ENCODE measurements at places on chromosomes 4 and X.

GRCh38 chr4:55730280-55730931 is 89.2 kb upstream of the EXOC1L start:
- DNase-seq, result no peak

GRCh38 chrX:22041907-22042530 is 9.9 kb downstream of the PHEX start:
- DNase-seq, result no peak

DNA sequence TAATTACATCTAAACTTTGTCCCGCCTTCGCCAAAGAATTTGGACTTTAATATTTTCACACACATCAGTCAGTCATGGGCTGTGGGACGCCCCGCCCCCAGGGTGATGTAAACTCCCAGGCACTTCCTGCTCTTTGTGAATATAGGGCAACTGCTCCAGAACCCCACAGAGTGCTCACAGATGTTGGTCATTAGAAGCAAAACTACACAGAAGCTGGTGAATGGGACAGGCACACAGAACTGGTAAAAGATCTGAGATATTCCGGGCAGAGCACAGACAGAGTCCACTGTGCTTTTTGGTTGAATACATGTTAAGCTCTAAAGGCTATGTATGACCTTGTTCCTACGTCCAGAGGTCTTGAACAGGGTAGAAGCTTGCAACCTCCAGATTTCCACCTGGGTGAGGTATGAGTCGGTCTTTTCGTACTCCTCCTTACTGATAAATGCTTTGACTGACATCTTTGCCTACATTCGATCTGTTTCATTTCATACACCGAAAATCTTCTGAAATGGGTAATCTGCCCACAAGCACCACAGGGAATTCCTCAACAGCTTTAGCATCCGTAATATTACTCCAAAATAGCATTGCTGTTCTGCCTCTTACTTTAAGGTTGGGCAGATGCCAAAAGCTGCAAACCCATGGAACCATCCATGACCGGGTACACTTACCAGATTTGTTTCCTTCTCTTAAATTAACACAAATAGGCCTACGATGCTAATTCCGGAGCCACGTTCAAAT is 144.6 kb downstream of the AMELX start:
- DNase-seq, result no peak

DNA sequence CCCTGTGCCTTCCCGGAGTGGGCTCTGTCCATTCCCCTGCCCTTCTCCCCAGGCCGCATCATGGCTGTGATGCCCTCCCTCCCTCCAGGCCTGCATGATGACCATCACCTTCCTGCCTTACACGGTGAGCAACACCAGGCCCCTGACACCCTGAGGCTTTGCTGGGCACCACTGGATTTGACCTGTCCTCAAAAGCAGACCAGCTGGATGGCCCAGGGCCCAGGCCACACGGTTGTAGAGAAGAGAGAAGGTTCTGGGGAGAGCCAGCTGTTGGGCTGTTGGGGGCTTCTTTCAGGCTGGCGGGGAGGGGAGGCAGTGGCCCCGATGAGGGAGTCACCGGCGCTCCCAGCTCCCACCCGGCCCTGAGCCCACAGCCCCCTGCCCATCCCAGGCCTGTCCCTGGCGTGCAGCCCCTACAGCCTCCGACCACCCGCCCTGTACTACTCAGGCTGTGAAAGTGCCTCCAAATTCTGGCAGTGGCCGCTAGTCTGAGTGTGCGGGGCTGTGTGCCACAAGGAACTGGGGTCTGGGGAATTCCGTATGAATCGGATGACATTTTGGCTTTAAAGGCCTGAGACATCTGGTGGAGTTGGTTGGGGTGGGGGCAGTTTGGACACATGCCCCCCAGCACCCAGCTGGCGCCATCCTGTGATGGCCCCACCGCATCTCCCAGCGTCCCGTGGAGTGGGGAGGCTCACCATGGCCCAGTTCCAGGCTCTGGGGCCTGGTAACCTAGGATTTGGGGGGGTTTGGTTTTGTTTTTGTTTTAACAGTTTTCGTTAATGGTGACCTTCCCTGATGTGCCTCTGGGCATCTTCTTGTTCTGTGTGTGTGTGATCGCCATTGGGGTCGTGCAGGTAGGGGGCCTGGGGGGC is 19.6 kb downstream of the TMEM175 start:
- DNase-seq, result peak; percentile 88

- no peak for DNase-seq
Observed at GRCh38 chr4:54152846-54153600, 53.1 kb downstream of the GSX2 start.

- DNase-seq, result no peak
Observed at GRCh38 chr4:145319751-145320150, 139.4 kb upstream of the OTUD4 start.

GRCh38 chr4:48588230-48589097 is 98.4 kb downstream of the ZAR1 start:
- no peak for DNase-seq

DNA sequence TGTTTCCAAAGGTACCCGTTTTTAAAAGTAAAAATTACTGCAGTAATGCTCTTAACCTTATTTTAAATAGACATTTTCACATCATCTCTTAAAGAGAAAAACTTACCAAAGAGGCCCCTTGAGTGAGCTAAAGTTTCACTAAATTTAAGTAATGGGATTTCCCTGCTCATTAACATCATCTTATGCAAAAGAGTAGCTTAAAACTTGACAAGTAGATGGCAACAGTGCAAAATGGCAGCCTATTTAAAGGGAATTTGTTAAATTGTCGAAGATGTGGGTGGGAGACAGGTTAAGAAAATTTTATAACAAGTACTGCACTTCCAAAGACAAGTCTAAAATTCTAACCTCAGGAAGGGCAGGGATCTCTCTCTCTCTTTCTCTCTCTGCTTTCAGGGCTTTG is 271.7 kb upstream of the LDB2 start:
- no peak for DNase-seq

- no peak for DNase-seq
Observed at GRCh38 chr4:54661686-54662085, 3.9 kb downstream of the KIT start.

GRCh38 chr4:146638786-146639505 is at the start of gene POU4F2:
Gene POU4F2, plus strand, starts transcription at chr4:146638893. Its CDS starts 248 bp downstream, at chr4:146639141.
- DNase-seq, result no peak

GRCh38 chr4:72031868-72032608 is at the start of gene NPFFR2:
Gene NPFFR2, plus strand, starts transcription at chr4:72032000. Its CDS starts 96,592 bp downstream, at chr4:72128592.
- DNase-seq, result no peak

DNA sequence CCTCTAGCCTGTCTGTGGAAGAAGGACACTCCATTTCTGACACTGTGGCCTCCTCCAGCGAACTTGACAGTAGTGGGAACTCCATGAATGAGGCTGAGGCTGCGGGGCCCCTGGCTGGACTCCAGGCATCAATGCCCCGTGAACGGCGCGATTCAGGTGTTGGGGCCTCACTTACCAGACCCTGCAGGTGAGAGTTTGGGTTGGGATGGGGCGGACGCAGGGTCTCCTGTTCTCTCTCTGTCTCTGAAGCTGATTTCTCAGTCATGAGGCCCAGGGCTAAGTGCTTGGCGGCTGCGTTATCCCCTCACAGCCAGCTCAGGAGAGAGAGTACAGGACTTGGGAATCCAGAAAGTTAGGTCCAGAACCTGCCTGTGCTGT is 71.0 kb downstream of the STARD8 start:
- peak; percentile 67 for DNase-seq

DNA sequence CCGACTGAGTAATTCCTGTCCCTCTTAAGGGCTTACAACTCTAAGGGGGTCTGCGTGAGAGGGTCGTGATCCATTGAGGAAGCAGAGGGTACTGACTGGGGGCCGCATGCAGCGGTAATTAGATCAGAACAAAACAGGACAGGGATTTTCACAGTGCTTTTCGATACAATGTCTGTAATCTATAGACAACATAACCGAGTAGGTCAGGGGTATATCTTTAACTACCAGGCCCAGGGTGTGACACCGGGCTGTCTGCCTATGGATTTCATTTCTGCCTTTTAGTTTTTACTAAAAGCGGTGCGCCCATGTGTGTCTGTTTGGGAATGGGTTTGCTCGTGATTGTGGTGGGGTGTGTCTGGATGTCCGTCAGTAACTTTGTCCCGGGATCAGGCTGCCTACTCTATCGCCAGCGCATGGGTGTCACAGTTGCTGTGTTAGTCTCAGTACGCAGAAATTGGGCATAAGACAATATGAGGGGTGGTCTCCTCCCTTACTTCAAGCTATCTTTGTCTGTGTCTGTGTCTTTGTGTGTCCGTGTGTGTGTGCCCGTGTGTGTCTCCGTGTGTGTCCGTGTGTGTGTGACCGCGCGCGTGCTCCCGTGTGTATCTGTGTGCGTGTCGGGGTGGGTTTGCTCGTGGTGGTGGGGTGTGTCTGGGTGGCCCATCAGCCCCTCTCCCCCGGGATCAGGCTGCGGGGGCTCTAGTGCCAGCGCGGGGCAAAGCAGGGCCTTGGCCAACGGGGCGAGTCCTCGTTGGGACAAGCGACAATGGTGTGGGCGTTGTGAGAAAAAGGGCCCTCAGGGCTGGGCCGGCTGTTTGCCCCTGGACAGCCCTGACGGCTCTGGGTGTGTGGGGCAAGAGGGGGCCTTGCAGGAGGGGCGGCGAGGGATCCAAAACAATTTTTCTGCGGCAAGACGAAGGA is 10.4 kb downstream of the FRG2 start:
- DNase-seq, result no peak

DNA sequence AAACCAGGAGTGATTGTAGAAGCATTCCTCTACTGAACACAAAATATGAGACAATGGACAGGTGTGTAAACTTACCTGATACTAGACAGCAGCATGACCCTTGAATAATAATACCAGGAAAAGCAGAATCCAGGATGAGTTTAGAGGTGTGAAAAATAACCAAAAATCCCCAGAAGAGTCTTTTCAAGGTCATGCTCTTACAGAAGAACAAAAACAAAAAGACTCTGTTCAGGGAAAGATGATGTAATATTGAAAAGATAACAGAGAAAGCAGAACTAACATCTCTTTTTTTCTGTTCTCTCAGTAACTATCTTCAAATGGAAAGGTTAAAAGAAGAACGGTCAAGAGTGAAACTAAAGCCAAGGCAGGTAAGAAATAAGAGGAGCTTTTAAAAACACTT is 14.0 kb upstream of the ARHGAP10 start:
- no peak for DNase-seq

DNA sequence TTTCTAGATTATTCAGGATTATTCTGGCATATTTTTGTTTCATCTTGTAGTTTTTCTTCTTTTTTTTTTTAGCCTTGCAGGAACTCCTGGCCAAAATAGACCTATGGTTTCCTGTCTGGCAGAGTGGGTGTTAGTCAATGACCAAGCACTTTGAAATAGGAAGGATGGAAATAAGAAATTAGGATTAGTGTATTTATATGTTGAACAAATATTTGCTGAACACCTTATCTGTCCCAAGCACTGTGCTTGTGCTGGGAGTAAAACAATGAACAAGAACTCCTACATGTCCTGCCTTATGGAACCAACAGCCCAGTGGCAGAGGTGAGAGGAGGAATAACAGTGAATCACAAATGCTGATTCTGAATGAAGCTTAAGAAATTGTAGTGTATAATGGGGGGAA is 4.5 kb downstream of the MMRN1 start:
- DNase-seq, result no peak

DNA sequence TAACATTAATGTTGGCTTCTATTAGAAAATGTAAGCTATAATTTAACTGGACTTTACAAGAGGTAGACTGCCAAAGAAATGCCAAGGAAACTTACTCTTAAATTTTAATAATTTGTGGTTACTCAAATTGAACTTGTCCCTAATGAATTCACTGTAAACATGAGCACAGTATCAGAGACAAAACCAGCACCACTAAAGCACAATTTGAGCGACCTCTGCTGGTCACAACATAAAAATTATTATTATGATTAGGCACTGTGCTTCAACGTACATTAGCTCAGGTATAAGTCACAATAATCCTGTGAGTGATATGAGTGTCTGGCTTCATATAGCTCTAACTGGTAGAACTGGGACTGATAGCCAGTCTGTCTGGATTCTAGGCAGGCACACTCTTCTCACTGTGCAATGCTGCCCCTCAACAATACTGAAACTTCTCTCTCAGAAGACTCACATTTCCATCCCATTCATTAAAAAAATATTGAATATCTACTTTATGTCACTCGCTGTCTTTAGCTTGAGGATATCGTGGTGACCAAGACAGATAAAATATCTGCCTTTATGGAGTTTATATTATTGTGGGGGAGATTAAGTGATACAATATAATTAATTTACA is 8.0 kb downstream of the NUDT6 start:
- no peak for DNase-seq

- no peak for DNase-seq
Observed at GRCh38 chrX:138519296-138519695, 192.2 kb downstream of the FGF13 start.

GRCh38 chr4:88528861-88529260 is 5.3 kb upstream of the PYURF start:
- no peak for DNase-seq

GRCh38 chr4:16083241-16084191 is at the start of gene PROM1:
Gene PROM1, minus strand, starts transcription at chr4:16084023. Its CDS starts 8,117 bp downstream, at chr4:16075906.
- no peak for DNase-seq

DNA sequence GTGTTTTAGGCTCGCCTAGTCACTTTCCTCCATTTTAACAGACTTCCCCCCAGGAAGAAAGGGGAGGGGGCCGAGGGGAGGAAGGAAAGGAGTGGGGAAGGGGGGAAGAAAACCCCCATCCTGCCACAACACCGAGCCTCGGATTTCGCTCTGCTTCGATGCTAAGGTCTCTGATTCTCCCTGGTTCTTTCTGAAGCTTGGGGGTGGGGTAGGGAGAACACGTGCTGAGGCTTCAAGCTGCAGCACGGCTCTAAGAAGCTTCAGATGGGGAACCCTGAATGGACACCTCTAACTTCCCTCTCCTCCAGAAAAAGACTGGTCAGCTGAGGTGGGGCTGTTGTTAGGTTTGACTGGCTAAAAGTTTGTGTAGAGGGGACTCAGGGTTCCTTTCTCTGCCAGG is 61.8 kb downstream of the RHOH start:
- no peak for DNase-seq

DNA sequence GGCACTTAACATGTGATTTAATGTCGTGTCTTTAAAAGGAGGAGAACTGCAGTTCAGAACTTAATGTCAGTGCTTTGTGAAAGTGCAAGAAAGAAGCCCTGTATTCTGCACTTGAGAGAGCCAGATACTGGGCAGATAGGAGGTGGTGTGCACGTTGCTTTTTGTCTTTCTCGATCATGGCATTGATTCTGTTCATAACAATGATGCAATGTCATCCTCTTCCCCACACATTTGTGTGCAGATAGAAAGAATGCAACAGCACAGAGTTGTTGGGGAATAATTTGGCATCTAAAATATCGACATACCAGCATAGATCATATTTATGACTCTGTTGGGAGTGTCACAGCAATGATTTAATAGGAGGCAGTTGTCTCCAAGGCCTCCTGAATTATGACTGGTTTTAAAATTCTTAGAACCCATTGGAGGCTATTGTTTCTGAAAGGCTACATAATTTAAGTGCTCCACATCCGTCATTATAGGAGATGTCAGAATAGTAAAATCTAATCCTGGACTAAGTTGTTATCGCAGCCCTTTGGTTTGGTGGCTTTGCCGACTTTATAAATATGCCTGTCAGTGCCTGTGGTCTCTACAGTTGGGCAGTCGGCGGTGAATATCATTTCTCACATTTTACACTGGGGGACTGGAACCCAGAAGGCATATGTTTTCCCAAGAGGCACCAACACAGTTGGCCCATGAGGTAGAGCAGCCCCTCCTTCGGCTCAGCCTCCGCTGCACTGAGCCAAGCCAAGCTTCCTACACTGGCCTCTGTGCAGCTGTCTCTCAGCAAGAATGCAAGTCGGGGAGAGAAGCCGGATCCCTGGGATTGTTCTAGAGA is 124.9 kb downstream of the PTTG2 start:
- DNase-seq, result no peak

GRCh38 chrX:10965174-10965798 is 145.8 kb upstream of the HCCS start:
- no peak for DNase-seq

Measured in mesenteric fat pad (tissue), 1 donor.